ENCODE measurements at places on chromosomes 12 and 14.

DNA sequence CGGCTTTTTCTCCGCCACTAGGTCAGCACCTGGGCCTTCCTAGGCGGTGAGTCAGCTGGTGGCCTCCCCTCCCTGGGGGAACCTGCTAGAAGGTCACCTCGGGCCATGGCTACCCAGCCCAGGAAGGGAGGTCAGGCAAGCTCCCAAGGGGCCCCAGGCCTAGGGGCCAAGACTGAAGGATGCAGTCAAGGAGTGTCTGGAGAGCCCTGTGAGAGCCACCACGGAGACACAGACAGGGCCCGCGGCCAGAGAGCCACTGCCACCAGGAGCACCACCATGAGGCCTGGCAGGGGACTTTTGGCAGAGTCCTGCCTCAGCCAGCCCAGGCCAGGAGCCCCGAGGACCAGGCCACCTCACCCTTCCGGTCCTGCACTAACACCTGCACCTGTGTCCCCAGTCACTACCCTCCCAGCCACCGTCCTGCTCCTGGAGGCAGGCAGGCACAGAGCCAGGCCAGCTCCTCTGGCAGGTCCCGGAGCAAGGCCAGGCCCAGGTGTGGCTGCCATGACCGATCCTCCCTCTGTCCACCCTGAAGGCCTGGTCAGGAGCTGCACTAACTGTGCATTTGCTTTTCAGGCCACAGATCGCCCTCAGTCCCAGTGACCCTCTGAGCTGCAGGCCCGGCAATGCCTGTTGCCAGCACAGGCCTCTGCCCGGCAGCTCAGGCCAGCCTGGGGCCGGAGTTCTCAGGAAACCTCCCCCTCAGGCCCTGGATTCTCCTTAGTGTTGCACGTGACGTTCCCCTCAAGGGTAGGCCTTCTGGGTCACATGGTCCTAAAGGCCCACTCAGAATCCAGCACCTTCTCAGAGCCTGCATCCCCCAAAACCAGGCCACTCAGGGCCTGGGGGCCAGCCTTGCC, 6.9 kb downstream of the PHETA1 start:
- DNase-seq, result no peak

DNA sequence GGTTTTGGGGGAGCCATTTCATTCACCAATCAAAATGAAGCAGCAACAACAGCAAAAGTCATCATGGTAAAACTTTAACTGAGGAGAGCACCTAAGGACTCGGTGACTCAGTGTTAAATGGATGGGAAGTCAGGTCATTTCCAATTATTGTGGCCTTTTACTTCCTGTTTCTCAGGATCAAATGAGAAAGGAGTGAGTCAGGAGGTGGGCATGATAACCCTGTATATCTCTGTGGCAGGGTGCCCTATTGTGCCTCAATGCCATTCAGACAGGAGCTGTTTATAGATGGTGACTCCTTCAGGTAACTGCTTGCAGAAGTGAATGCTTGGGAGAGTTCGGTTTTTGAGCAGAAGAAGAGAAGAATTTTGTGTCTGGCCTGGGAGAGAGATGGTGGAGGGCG, 135.5 kb upstream of the CPM start:
- no peak for DNase-seq

DNA sequence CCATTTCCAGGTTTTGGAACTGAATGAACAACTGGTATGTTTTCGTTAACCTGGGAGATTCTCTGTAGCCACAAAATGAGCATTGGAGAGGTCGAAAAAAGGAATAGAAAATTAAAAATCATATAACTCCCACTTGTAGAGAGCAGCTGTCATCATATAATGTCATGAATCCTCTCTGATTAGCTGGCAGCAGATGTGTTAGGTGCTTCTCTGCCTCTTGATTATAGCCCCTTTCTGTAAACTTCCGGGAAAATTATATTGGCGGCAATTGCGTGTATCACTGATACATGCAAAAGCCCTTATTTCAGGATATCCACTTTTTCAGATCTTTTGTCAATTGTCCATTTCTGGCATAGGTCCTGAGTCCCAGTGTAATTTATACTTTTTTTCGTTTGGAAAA, 31.7 kb downstream of the FGD4 start:
- no peak for DNase-seq

DNA sequence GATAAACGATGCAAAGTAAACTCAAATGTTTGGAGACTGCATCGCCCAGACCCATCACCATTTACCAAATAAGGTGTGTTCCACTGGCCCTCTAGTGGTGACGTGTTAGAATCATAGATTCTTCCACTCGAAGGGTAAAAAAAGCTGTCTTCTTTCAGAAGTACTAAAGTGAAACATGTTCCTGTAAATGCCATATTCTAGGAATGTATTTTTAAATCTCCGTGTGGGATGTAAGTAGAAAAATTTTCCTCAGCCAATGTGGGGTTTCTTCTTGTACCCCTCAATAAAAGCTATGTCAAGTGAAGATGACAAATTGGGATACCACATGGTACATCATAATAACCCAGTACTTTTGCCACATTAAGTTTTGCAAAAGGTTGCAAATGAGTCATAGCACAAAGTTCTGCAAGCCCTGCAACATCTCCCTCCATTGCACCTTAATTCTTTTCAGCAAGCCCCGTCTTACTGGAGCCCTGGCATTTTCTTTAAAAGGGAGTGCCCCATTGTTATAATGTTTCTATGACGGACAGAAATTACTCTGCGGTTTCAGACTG, 100.8 kb downstream of the CCER1 start:
- no peak for DNase-seq

DNA sequence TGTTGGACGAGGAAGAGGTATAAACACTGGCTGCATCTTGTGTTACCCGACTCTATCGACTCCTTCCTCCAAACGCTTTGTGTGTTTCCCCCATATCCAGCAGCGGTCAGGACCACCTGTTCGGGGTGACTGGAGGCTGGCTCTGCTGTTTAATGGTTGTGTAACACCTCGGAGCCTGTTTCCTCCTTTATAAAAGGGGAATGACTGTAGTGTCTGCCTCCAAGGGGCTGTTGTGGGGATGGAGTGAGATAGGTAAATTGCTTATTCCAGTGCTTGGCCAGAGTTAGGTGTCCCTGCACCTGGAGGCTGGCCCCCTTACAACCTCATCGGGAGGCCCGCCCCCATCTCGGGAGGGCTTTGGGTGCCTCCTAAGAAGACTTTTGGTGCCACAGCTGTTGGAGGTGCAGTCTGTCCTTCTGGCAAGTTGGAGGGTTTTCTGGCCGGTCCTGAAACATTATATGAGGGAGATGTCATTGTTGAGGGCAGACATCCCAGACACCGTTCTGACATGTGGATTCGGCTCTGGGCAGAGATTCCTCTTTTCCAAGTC, 1.1 kb downstream of the MLXIP start:
- no peak for DNase-seq

- DNase-seq, result no peak
Measured at GRCh38 chr12:110176745-110177144, 52.6 kb downstream of the IFT81 start.

DNA sequence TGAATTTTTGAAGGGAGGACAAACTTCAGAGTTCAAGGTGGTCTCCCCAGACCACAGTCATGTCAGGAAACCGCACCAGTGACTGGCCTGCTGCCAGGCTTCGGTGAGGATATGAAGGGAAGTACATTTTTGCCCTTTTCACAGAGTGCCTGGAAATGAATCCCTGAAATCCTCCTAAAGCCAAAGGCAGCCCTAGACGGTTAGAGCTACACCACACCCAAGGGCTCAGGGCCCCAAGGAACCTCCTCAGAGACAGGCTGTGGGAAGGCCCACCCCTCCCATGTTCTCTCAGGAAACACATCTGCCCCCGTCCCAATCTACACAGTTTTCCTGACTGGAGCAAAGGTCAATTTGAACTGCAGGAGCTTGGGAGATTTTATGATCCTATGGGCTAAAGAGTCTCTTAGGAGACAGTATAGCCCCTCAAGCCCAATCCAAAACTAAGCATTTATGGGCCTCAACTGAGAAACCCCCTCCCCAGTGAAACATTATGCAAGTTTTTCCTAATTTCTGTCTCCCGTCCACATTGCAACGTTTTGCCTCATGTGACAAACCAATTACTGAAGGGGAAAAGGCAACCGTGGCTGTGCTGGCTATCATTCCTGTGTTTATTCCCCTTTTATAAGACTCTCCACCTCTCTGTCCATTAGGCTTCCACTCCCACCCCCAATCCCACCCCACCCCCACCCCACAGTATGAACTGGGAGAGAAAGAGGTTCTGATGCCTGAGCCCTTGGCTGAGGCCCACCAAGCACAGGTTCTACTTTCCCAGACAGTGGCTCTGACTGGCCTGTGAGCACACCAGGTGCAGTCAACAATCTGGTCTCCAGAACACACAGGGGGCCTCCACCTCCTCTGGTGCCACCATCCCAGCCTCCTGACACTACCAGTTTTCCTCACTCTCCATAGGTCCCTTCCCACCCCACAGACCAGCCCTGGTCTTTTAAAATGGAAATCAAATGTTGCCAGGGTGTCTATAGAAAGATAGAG, 9.6 kb upstream of the RNASE1 start:
- DNase-seq, result no peak

DNA sequence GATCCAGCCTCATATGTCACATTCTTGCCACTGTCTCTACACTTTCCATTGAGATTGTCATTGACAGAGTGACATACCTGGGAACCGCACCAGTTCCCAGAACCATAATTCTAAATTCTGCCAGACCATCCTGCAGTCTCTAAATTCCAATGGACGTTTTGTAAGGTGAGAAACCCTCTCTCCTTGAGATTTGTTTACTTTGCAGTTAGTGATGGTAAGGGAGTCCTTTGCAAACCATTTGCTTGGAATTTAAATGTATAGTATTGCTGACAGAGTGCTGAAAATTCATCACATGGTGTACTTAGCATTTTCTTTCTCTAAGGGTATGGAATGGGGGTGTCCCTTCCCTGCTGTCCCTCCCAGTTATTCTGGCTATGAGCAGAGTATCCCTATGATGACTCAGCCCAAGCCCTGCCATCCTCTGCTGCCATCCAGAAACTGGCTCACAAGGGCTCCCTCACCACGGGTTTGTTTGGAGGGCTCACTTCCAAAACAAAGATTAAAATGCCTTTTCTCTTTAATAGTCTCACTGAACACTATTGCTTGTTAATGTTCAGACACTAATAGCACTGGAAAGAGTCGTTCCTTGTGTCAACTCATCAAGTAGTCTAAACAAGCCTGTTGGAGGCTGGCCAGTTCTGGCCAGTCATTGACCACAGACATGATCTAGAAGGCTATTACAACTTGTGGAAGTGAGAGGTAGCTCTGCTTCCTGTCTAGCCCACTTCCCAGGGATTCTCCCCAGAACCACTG, 129.0 kb upstream of the HMGA2 start:
- DNase-seq, result no peak

GRCh38 chr14:50619569-50620141, 48.5 kb downstream of the SAV1 start:
- no peak for DNase-seq

DNA sequence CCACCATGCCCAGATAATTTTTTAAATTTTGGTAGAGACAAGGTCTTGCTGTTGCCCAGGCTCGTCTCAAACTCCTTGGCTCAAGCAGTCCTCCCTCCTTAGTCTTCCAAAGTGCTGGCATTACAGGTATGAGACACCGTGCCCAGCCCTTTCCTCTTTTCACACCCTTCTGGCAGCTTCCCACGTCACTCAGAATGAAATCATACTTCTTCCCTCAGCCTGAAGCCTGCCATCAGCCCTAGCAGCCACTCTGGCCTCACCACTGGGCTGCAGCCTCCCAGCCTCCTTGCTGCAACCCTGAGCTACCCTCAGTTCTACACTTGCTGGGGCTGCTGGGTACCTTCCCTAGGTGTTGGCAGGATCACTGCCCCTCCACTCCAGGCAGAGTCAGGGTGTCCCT, 18.2 kb downstream of the ANKRD9 start:
- no peak for DNase-seq

DNA sequence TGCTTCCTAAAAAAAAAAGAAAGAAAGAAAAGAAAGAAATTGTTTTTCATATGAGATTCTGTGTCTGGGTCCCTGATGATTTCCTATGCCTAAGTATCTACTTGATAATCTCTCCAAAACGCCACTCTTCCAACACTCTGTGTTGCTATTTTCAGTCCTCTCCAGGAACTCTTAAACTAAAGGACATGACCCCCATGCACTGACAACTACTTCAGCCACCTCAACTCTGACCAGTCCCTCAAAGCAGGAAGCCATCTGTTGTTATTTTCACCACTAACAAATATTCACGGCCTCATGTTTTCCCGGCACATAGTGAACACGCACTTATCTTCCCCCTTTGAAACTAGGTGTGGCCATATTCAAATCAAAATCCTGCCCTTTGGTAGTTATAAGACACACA, 259.3 kb downstream of the PPFIA2 start:
- DNase-seq, result no peak

DNA sequence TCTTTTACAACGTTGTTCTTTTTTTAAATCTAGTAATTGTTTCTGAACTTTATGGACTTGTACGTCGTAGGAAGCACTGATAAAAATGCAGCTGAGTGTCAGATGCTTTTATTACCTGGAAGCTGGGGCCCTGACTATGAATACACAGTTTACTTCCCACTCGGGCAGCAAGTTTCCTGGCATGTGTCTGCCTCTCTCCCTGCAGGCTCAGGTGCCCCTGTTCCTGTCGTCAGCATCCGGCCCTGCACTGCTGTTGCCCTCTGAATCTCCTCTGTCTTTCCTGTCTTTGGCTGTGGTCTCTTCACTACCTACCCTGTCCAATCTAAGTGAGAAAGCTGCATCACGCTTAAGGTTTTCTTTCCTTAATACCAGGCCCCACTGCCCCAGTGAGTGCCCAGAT, 75.8 kb downstream of the PELI2 start:
- DNase-seq, result no peak

Data from stimulated activated CD4-positive, alpha-beta T cell treated with anti-CD3 and anti-CD28 coated beads, Interleukin-2, amount 100 ng/mL, for 24 hours (primary cell).